Fibroblast of lung (primary cell): ENCODE measurements at places on chromosomes 6 and 20. TPM values are rescaled to one million over a fixed set of nuclear protein-coding genes. Genes with fewer than 3 reads are reported as not detected.

Gene ISM1
- 0.17 and 0.26 TPM in 2 replicates for total RNA-seq

Gene RAB32
- total RNA-seq = 114 and 131 TPM in 2 replicates

Gene FAM217B
- 2.8 and 3.5 TPM in 2 replicates for total RNA-seq

- DNase-seq = peak; percentile 26
Measured at GRCh38 chr20:49811825-49812506, 662 bp upstream of the SLC9A8 start.

- DNase-seq = no peak
Measured at GRCh38 chr6:147624946-147625515, 116.5 kb downstream of the SAMD5 start.

DNA sequence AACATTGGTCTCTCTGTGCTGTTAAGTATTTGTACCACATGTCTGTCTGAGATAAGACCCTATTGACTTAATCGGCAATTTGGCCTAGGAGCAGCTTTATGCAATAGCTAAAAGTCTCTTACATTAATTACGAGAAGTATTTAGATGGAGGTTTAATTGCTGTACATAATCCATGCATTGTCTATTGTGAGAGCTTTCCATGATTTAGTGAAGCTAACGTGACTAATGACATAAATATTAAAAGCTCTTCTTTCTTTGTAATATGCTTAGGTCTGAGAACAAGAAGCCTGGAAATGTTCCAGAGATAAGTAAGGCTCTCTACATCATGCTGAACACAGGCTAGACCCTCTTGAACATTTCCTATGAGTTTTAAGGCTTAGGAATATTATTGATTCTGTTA is 32.7 kb upstream of the FAM83B start:
- DNase-seq = peak; percentile 65

Gene RRAGD
- 1.8 TPM in 2 replicates for total RNA-seq

Gene IRF4
- under 0.01 TPM in 2 replicates for total RNA-seq

DNA sequence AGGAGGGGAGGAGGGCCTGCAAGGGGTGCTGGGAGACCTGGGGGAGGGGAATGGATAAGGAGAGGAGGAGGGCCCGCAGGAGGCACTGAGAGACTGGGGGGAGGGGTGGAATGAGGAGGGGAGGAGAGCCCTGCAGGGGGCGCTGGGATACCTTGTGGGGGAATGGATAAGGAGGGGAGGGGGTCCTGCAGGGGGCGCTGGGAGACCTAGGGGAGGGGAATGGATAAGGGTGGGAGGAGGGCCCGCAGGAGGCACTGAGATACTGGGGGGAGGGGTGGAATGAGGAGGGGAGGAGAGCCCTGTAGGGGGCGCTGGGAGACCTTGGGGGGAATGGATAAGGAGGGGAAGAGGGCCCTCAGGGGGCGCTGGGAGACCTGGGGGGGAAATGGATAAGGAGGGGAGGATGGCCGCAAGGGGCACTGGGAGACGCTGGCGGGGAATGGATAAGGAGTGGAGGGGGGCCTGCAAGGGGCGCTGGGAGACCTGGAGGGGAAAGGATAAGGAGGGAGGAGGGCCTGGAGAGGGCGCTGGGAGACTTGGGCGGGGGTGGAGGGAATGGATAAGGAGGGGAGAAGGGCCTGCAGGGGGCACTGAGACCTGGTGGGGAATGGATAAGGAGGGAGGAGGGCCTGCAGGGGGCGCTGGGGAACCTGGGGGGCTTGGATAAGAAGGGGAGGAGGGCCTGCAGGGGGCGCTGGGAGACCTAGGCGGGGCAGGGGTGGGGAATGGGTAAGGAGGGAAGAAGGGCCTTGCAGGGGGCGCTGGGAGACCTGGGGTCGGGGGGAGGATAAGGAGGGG is 1.3 kb upstream of the CTCFL start:
- no peak for DNase-seq

DNA sequence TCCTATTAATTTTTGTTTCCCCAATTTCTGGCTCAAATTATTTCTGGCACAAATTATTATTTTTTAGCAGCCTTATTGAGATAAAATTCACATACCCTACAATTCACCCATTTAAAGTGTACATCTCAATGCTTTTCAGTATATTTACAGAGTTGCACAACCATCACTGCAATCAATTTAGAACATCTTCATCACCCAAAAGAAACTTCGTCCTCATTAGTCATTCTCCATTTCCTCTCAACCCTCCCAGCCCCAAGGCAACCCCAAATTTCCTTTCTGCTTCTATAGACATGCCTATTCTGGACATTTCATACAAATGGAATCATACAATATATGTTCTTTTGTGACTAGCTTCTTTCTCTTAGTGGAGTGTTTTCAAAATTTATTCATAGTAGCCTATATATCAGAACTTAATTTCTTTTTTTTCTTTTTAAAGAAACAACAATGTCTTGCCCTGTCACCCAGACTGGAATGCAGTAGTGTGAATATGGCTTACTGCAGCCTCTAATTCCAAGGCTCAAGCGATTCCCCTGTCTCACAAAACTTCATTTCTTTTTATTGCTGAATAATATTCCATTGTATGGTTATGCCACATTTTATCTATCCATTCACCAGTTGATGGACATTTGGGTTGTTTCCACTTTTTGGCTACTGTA is 84.5 kb downstream of the DNAH8 start:
- DNase-seq = no peak

Gene ABHD16B
- not detected in 2 replicates for total RNA-seq

- DNase-seq = peak; percentile 12
Measured at GRCh38 chr6:141956046-141956761, 176.5 kb upstream of the GJE1 start.

GRCh38 chr20:59039233-59039632 is 3.4 kb downstream of the PRELID3B start:
- DNase-seq = peak; percentile 55

DNA sequence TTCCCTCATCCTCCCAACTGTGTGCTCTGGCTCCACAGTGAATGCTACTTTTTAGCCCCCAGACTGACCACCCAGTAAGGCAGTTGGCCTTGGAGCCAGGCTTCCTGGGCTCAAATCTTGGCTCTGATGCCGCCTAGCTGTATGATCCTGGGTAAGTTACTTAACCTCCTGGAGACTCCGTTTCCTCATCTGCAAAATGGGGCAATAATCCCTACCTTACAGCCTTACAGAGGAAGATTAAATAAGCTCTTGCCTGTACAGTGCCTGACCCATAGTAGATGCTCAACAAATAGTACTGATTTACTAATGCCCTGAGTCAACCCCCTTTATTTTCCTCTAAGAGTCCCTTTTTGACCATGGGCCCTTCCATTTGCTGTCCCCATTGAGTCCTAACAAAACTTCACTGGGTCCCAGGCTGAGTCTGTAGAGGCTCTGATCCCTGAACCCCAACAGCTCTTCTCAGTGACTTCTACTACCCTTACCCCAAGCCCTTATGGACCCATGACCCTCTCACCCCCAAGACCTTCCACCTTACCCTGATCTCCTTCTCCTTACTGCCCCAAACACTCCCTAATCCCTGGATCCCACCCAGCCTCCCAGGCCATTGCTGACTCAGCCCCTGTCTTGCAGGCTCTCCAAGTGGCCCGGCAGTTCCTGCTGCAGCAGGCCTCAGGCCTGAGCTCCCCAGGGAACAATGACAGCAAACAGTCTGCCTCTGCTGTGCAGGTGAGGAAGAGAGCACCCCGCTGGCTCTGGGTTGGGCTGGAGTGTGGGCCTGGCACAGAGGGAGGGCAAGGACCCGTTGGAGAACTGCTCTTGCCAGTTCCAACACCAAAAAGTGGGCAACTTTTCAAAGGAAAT is 31.4 kb downstream of the FOXP4 start:
- DNase-seq = peak; percentile 34

Gene ABRACL
- total RNA-seq = 19.7 and 29.8 TPM in 2 replicates

DNA sequence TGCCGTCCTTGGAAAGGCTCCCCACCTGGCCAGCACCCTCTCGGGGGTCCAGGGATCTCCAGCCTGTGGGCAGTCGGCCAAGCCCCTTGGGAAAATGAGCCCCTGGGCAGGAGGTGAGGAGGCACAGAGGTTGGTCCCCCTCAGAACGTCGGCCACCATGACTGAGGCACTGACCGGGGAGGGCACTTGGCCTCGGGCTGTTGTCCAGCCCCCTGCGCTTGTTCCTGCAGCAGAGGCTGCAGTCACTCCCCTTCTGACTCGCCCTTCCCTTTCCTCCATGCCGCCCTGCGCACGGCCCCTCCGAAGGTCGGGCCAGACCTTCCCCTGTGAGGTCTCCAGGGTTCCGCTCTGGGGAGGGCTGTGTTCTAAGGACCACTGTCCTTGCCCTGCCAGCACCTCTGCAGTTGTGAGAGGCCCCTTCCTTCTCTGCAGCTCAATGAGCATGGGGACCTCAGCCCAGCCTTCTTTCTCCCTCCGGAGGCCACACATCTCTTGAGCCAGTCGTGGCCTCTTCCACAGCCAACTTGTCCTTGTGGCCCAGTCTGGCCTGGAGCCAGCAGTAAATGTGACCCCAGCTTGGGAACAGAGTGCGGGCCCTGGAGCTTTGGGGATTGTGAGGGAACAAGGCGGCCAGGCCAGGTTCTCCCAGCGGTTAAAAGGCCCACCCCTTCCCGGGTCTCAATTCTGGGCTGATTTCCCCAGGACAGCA is 195.5 kb downstream of the DLL1 start:
- DNase-seq = no peak

Gene VSTM2L
- 1.5 and 1.7 TPM in 2 replicates for total RNA-seq

- no peak for DNase-seq
Measured at GRCh38 chr6:65091561-65091960, 615.5 kb downstream of the EYS start.

Gene MLN
- total RNA-seq = not detected in 2 replicates

Gene ZKSCAN3
- total RNA-seq = 5.1 and 6.9 TPM in 2 replicates

- DNase-seq = no peak
Measured at GRCh38 chr6:21537637-21538036, 55.9 kb upstream of the SOX4 start.

- DNase-seq = peak; percentile 95
Measured at GRCh38 chr6:109382576-109383437, 540 bp upstream of the CD164 start.

Gene STMND1
- total RNA-seq = not detected in 2 replicates

DNA sequence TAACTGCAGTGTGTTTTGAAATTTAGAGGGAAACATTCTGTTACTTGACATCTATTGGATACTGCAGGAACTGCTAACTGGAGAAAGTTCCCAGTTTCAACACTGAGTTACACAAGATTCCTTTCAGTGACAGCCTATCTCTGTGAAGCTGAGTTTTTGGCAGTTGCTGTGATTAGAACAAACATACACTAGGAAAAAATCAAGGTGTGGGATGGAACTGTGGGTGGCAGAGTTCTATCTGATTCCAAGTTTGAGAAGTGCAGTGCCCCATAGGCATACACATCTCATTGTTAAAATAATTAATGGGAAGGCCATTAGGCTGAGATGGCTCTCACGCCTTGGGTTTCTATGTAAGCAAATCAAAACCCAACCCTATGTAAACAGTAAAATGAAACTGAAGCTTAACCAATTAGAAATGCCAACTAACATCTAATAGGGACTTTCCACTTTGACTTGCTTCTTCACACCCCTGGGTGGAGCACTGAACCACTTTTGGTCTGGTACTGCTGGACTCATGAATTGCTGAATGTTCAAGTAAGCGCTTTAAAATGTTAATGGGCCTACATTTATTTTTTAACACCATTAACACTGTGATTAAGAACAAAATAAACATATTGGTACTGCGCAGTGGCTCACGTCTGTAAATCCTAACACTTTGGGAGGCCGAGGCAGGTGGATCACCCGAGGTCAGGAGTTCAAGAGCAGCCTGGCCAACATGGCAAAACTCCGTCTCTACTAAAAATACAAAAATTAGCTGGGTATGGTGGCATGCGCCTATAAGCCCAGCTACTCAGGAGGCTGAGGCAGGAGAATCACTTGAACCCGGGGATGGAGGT is 55.2 kb upstream of the TBC1D7 start:
- peak; percentile 68 for DNase-seq

Gene FLRT3
- total RNA-seq = 5.1 and 7.6 TPM in 2 replicates
